ENCODE measurements at places on chromosomes 6 and 20.

DNA sequence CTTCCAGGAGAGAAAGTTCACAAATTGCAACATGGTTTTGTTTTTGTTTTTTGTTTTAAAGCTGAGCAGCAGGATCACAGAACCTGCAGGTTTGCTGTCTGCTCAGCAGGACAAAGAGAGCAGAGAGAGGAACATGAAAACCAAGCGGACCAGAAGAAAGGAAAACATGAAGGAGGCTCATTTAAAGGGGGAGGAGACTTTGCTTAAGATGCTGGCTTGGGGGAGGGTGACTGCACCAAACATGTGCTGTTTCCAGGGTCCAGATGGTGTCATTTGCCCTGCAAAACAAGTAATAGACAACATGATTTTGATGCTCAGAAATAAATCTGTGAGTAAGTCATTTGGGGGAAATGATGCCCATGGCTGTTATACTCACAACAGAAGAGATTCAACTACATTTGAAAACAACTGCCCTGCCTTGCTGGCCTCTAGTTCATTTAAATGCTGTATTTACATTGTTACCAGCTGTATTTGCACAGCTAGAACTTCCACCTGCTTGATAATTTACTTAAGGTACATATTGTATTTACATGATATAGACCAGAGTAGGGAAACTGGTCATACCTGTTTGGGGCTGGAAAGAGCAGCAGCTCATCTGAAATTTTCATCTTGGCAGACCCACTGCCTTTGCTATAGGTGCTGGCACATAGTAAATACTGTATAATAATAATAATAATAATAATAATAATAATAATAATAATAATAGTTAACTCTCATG, 32.2 kb upstream of the CHD6 start:
- no peak for DNase-seq

GRCh38 chr20:43408848-43409576, 48.7 kb upstream of the SRSF6 start:
- peak; percentile 59 for DNase-seq

DNA sequence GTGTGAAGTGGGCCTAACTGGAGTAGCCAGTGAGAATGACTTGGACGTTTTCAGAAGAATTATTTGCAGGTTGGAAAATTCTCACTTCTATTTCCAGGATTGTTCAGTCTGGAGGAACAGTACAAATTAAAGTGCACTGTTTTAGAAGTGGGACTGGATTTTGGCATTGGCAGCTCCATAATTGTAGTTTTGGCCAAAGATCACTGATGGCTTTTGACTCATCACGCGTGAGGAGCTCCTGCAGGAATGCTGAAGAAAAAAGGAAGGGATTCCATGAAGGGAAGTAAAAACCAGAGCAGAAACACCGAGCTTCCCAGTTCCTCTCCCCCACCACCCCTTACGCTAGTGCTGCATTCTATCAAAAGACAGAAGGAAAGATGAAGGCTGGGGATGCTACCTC, 103.5 kb downstream of the JARID2 start:
- DNase-seq = peak; percentile 65

- no peak for DNase-seq
Measured at GRCh38 chr20:45029884-45030283, 63.6 kb downstream of the STK4 start.

- peak; percentile 40 for DNase-seq
Measured at GRCh38 chr20:49482621-49483017, at the start of gene KCNB1. KCNB1 (minus strand) TSS chr20:49482668; CDS start chr20:49482480, 188 bp downstream.

DNA sequence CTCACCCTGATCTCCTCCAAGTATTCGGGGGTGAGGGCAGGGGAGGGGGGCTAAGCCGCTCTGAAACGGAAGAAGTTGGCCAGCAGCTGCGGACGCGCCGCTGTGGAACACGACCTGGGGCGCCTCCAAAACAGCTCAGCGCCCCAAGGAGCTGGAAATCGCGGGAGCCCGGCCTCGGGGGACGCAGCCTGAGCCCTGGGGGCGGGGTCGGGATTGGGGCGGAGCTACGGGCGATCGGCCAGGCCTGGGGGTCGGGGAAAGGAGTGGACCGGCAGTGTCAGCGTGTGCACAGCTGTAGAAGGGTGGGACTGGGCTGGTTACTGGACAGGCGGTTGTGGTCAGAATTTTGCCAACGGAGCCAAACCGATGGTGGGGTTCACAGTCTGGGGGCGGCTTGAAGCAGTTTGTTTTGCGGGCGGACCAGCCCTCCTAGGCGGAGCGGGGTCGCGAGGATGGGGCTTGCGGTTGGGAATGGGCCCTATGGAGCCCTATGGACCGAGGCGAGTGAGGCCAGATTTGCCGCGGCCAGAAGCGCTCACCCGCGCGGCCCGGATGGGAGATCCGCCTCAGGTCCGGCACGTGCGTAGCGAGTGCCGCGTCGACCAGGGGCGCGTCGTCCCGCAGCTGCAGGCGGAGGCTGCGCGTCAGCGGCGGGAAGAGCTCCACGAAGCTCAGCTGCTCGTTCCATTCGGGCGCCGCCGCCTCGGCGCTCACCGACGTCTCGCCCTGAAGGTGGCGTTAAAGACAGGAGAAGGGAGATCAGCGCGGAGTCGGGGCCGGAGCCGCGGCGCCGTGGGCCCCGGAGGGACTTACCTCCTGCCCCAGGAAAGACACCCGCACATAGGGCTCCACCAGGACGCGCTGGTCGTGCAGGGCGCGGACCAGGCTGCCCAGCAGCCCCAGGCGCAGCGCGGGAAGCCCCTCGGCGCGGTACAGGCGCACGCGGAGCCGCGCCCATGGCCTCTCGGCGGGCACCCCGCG, 14.3 kb upstream of the SPAG4 start:
- peak; percentile 59 for DNase-seq

DNA sequence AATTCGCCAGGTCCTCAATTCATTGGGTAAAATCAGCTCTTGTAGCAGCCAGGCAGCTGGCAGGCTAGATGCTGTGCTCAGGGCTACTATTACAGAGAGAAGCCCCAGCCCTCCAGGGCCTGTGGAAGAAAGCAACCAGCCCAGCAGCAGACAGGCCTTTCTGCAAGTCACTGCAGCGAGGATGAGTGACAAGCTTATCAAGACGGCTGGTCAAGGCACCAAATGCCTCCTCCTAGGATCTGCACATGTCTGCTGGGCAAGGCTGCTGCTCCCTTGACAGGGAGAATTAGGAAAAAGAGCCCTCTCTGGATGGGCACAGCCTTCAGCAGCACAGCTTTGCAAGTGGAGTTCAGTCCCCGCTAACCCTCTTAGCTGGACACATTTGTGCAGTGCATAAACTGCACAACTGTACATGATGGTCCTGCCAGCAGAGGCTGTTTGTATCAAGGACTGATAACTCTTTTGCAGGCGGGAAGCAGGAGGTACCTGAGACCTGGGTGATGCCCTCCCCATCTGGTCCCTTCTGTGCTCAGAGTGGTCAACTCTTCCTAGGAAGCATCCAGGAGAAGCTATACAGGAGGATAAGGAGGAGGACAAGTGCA, 89.9 kb downstream of the CDC5L start:
- no peak for DNase-seq

- DNase-seq = no peak
Measured at GRCh38 chr20:24696396-24696795, 227.0 kb downstream of the SYNDIG1 start.

GRCh38 chr20:20712474-20713243, at the start of gene RALGAPA2:
RALGAPA2 (minus strand) TSS chr20:20712644; CDS start chr20:20712480, 164 bp downstream.
- peak; percentile 99 for DNase-seq

- no peak for DNase-seq
Measured at GRCh38 chr20:63833776-63834490, 2.9 kb upstream of the ZBTB46 start.

- DNase-seq = no peak
Measured at GRCh38 chr20:1130058-1130694, 11.8 kb downstream of the PSMF1 start.

GRCh38 chr6:109336221-109336961, 45.9 kb downstream of the CD164 start:
- peak; percentile 43 for DNase-seq

GRCh38 chr20:35226126-35226883, at the start of gene MMP24:
MMP24 (plus strand) TSS chr20:35226690; CDS start chr20:35226739, 49 bp downstream.
- no peak for DNase-seq

- DNase-seq = peak; percentile 69
Measured at GRCh38 chr20:62136283-62137091, 6.7 kb downstream of the PSMA7 start.

DNA sequence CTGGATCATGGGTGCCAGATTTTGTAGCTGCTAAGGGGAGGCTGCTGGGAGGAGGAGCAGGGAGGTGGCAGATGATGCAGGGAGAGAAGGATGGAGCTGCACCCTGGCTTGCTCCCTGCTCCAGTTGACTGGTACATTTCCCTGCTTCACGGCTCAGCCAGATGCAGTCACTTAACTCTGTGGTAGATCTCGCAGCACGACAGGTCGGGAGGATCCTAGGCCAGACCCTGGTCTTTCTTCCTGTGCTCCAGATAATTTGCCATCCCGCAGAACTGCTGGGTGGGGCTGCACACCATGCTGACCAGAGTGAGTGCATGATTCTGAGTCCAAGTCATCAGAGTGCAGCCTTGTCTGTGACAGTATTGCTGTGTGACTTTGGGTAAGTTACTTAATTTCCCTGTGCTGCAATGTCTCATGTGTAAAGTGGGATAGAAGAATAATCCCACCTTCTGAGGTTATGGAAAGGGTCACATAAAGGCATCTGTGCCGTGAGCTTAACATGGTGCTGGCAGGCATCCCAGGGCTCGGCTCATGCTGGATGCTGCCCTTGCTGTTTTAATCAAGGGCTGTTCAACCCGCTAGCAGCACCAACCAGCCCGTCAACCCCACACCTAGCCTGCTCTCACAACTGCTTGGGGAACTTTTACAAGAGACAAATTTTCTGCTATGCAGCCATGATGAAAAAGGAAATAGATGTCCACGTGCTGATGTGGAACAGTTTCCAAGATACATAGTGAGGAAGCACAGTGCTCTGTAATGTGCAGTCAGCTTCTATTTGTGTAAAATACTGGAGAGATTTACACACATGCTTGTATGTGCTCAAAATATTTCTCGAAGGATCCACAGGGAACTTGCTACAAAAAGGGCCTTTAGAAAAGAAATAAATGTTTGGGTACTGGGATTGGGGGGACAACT, 257.9 kb downstream of the CDH26 start:
- no peak for DNase-seq

DNA sequence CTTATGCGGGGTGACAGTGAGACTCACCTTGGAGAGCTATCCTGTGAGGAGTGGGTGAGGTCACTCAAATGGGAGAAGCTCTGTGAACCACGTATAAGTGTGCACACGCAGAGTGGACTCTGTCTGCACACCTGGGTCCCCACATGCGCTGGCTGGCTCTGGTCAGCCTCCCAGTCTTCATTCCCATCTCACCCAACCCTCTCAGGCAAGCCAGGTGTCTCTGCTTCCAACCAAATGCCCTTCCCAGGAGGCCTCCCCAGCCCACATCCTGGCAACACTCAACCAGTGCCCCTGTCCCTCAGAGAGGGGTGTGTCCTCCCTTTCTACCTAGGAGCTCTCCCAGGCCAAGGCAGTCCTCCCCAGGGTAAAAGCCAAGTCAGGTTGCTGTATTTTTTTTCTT, 8.0 kb upstream of the PI16 start:
- DNase-seq = no peak

GRCh38 chr6:133756078-133756695, 132.7 kb upstream of the TCF21 start:
- peak; percentile 63 for DNase-seq

DNA sequence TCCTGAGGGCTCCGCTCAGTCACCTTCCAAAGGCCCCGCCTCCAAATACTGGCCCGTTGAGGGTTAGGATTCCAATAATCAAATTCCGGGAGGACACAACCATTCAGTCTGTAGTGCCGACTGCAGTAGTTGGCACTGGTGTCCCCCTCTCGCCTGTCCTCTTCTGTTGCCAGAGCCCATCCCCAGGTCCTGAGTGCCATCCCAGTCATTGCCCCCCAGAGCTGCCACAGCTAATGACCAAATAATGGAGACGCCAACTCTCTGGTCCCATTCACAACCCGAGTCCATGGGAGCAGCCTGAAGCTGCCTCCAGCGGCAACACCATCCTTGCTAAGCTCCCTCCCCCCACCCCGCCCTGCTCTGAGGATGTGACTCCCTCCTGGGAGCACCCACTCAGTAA, 115.9 kb downstream of the JPH2 start:
- DNase-seq = no peak

DNA sequence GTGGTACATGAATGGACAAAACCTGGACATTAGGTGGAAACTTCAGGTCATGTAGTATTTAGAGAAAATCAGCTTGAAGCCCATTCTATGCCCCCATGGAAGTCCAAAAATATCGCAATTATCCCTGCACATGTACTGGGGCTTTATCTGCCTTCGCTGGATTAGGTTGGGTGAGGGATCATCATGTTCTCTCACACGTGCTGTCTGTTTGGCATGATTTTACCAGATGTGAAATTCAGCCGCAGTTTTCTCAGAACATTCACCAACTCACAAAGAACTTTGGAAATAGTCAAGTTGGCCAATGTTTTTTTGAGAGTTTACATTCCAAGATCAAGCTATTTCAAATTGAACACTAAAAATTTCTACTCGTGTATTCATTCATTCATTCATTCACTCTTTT, 459.8 kb upstream of the CITED2 start:
- peak; percentile 73 for DNase-seq

DNA sequence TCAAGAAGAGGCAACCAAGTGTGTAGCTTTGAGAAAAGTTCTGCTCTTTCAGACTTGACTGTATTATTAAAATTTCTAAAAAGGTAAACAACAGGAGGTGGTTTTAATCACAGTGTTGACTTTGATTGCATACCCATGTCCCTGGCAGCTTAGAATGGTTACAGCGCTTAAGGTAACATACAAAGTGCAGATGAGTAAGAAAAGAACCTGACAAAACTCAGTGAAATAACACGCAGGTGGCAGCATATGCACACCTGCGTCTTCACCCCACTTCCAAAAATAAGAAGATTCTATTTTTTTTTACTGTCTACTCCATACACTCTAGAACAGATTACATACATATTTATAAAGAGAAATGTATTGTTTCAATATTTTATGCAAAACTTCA, 233.5 kb downstream of the GMPR start:
- DNase-seq = no peak

GRCh38 chr6:16759181-16759645, 2.0 kb downstream of the ATXN1 start:
- peak; percentile 60 for DNase-seq

GRCh38 chr20:63542696-63543095, 4.9 kb downstream of the SRMS start:
- no peak for DNase-seq

- peak; percentile 87 for DNase-seq
Measured at GRCh38 chr20:36848078-36848660, 27.8 kb upstream of the TLDC2 start.

DNA sequence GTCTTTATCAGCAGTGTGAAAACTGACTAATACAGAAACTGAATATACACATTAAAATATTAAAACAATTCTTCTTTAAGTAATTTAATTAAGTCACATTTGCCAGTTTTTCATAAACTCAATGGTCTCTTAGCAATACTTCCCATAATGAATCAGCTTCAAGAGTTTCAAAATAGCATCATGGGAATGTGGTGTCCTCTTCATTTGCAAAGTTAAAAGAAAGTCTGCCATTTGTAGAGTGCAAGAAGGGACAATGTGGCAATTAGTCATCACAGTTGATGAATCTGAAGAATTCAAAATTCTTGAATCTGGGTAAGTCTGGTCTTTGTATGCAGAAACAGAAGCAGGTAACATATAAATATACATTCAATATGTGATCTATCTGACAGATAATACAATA, 38.7 kb downstream of the SYNE1 start:
- peak; percentile 70 for DNase-seq

GRCh38 chr20:38842026-38842425, 36.5 kb downstream of the PPP1R16B start:
- no peak for DNase-seq

Measured in AG10803 (cell line).